ENCODE measurements at places on chromosomes 7 and 10. TPM values are rescaled to one million over a fixed set of nuclear protein-coding genes. Genes with fewer than 3 reads are reported as not detected.

GRCh38 chr10:102230861-102231356, 4.8 kb downstream of the ELOVL3 start:
- H3K27ac ChIP-seq, result no peak overlapping the region
- peaks cover 60% of the 10 kb centered on the region for H3K27me3 ChIP-seq
- H3K4me3 ChIP-seq, result peak overlapping the region; percentile 15
- no peak for DNase-seq
- H3K4me1 ChIP-seq, result peaks cover 11% of the 10 kb centered on the region

GRCh38 chr7:37061849-37062559, 337.7 kb upstream of the AOAH start:
- H3K4me1 ChIP-seq, result no peaks in the 10 kb centered on the region
- no peak for DNase-seq

GRCh38 chr7:123580406-123581161, 21.0 kb upstream of the ASB15 start:
- no peaks in the 10 kb centered on the region for H3K4me1 ChIP-seq
- DNase-seq, result peak; percentile 52
- peak overlapping the region; percentile 21 for H3K27ac ChIP-seq
- no peak overlapping the region for H3K4me3 ChIP-seq

The TMEM139 gene
- total RNA-seq, result 12.2 TPM

- peak overlapping the region; percentile 26 for H3K4me3 ChIP-seq
- H3K27me3 ChIP-seq, result peaks cover 45% of the 10 kb centered on the region
- peak; percentile 21 for DNase-seq
- H3K27ac ChIP-seq, result no peak overlapping the region
- H3K4me1 ChIP-seq, result peaks cover 26% of the 10 kb centered on the region
Observed at GRCh38 chr7:24981171-24981951, 1.4 kb upstream of the OSBPL3 start.

The MPP7 gene
- 37.2 TPM for total RNA-seq

DNA sequence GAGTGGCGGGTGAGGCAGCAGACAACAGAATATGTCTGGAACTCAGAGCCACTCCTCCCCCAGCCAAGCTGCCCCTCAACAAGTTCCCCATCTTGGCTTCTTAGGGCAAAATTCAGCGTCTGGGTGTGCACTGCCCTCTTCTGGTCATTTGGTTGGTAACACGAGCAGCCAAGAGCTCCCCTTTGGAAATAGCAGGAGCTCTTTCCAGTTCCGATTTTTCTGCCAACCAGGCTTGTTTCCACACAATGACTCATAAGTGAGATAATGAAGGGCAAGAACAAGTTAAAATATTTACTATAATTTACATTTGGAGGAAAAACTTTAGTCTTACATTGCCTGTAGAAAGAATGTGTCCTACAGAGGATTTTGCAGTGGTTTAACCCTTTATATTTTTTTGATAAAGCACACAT, 70.5 kb downstream of the ADCYAP1R1 start:
- H3K36me3 ChIP-seq, result no peaks in the 10 kb centered on the region
- no peaks in the 10 kb centered on the region for H3K27me3 ChIP-seq
- peak; percentile 91 for DNase-seq
- no peaks in the 10 kb centered on the region for H3K4me1 ChIP-seq
- no peak overlapping the region for H3K4me3 ChIP-seq

GRCh38 chr10:102102421-102102820, 17.7 kb downstream of the LDB1 start:
- DNase-seq, result no peak
- no peak overlapping the region for H3K27ac ChIP-seq
- H3K4me3 ChIP-seq, result no peak overlapping the region
- H3K36me3 ChIP-seq, result peaks cover 11% of the 10 kb centered on the region
- H3K4me1 ChIP-seq, result no peaks in the 10 kb centered on the region
- no peaks in the 10 kb centered on the region for H3K27me3 ChIP-seq

The NCOA4 gene
- total RNA-seq, result 123 TPM

GRCh38 chr7:25014756-25015155, 34.8 kb upstream of the OSBPL3 start:
- H3K27me3 ChIP-seq, result no peaks in the 10 kb centered on the region
- DNase-seq, result no peak
- no peak overlapping the region for H3K4me3 ChIP-seq
- no peak overlapping the region for H3K27ac ChIP-seq

The ATG9B gene
- 1.1 TPM for total RNA-seq

The LOXL4 gene
- 3.3 TPM for total RNA-seq

DNA sequence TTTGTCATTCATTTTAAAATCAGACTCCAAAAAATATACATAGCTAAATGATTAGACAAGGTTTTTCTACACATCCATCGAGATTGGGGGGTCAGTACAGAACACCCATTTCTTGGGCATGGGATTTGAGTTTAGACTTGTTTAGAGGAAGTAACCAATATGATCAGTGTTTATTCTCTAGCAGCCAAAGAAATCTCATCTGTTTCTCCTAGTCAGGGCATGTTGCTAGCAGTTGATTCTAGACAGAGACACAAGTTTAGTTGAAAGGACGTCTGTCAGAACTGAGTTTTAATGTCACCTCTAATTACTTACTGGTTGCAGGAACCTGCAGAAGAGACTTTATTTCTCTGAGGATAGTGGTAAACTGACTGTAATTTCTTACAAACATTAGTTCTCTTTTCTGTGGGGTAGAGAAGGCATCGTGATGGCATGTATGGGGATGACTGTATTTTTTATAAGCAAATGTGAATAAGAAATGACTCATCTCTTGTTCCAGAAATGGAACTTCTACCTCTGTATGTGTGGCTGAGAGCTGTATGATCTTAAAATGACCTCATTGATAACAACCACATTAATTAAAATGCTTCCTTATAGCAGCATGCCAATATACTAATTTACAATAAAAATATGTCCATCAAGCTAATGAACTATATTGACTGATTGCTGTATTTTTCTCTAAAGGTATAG, 30.6 kb upstream of the RHOBTB1 start:
- no peak overlapping the region for H3K27ac ChIP-seq
- no peak overlapping the region for H3K4me3 ChIP-seq
- no peaks in the 10 kb centered on the region for H3K27me3 ChIP-seq
- no peaks in the 10 kb centered on the region for H3K36me3 ChIP-seq
- peak; percentile 18 for DNase-seq
- no peaks in the 10 kb centered on the region for H3K4me1 ChIP-seq

The CRYGN gene
- total RNA-seq, result 0.28 TPM

DNA sequence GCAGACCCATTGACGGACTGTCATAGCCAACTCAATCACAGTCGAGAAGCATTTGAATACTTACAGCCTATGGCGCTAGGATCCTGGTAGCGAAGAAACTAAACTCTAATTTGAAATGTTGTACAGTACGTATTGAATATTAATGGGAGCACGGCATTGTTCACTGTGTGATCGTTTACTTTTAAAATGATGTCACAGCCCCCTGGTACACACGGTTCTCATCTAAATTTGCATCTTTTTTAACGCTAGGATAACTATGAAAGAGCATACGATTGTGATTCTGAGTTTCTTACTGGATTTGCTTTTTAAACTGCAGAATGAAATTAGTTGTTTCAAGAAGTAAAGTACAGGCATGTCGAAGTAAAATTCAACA, 895 bp upstream of the NAPEPLD start:
- peak overlapping the region; percentile 71 for H3K4me3 ChIP-seq
- H3K4me1 ChIP-seq, result peaks cover 7% of the 10 kb centered on the region
- H3K27ac ChIP-seq, result peak overlapping the region; percentile 100
- no peak for DNase-seq
- no peaks in the 10 kb centered on the region for H3K36me3 ChIP-seq

DNA sequence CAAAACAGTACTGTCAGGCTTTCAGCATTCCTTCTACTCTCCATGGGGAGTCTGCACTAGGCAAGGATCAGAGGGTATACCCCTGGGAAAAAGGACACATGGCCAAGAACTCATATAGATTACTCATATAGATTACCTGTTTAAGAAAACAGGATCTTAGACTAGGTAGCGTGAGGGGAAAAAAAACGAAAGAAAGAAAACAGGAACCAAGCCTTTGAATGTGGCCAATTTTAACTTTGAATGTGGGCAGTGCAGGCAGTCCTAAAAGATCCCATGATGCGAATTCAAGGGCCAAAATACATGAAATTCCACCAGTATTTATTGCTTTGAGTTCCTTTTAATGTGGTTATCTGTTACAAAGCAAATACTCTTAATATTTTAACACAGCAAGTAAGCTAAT, 108.6 kb upstream of the TAC1 start:
- no peaks in the 10 kb centered on the region for H3K27me3 ChIP-seq
- H3K36me3 ChIP-seq, result no peaks in the 10 kb centered on the region
- no peak overlapping the region for H3K4me3 ChIP-seq

The CRHR2 gene
- 0.20 TPM for total RNA-seq

The CPA5 gene
- not detected for total RNA-seq

GRCh38 chr10:98295401-98295811, 27.4 kb upstream of the LOXL4 start:
- no peak for DNase-seq
- no peak overlapping the region for H3K27ac ChIP-seq
- no peaks in the 10 kb centered on the region for H3K27me3 ChIP-seq
- H3K36me3 ChIP-seq, result no peaks in the 10 kb centered on the region
- no peak overlapping the region for H3K4me3 ChIP-seq

GRCh38 chr7:98669329-98670000, 52.4 kb downstream of the NPTX2 start:
- no peaks in the 10 kb centered on the region for H3K27me3 ChIP-seq
- H3K4me3 ChIP-seq, result no peak overlapping the region
- no peaks in the 10 kb centered on the region for H3K4me1 ChIP-seq
- no peaks in the 10 kb centered on the region for H3K36me3 ChIP-seq
- DNase-seq, result no peak

GRCh38 chr10:59561477-59562121, 148.1 kb downstream of the SLC16A9 start:
- no peak overlapping the region for H3K27ac ChIP-seq
- DNase-seq, result peak; percentile 29
- H3K36me3 ChIP-seq, result no peaks in the 10 kb centered on the region

DNA sequence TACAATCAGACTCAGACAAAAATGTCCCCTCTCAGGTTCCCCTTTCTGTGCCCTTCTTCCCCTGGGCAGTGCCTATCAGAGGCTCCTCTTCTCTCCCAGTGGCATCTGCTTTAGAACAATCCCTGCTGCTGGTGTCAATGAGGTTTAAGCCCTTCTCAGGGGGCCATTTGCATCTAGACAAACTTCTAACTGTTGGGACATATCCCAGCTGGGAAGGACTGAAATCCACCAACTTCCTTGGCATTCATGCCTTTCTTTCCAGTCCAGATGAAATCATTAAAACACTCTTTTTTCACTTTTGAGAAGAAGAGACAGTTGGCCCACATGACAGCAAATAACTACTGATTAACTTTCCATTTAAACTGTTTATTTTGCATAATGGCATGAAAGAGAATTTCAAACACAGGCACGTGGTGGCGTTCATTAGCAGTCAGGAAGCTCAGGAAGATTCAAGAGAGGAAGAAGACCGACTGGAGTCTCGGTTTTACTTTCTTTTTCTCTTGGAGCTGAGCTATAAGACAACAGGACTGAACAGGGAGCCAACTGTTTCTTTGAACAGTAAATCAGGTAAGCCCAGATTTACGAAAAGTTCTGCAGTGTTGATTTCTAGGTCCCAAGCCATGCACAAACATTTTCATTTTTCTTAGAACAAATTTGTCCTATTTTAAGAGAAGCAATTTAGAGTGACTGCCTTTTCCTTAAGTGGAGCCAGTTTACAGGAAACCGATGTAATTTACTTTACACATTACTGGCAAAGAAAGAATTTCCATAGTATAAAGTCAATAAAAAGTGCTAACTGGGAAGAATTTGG, at the start of gene GIMAP2:
Gene GIMAP2, plus strand, starts transcription at position 488 of the 811 bp plus-strand sequence. CDS start 1,354 bp downstream, outside the sequence.
- DNase-seq, result peak; percentile 45
- H3K27me3 ChIP-seq, result no peaks in the 10 kb centered on the region
- peaks cover 10% of the 10 kb centered on the region for H3K4me1 ChIP-seq
- peaks cover 3% of the 10 kb centered on the region for H3K36me3 ChIP-seq
- peak within 1 kb of the TSS; percentile 81 for H3K27ac ChIP-seq

DNA sequence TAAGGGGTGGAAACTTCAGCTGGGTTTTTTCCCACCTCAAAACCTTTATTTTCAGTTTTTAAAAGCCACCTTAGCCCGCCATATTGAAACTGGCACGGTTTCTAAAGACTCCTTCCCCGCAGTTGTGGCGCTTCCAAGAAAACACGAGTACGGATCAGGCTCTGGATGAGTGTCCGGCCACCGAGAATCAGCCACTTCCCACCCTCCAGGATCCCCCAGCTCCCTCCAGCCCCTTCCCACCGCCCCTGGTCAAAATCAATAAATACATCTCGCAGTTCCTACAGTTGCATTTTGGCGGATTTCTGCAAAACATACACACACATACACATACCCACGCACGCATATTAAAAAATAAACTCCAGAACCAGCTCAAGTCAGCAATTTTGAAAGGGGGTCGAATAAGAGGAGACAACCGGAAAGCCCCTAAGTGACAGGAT, 1.1 kb downstream of the SFMBT2 start:
- H3K4me3 ChIP-seq, result peak overlapping the region; percentile 32
- peaks cover 59% of the 10 kb centered on the region for H3K27me3 ChIP-seq
- H3K27ac ChIP-seq, result no peak overlapping the region
- H3K4me1 ChIP-seq, result no peaks in the 10 kb centered on the region
- DNase-seq, result peak; percentile 42

- no peak overlapping the region for H3K4me3 ChIP-seq
- H3K4me1 ChIP-seq, result no peaks in the 10 kb centered on the region
- no peak for DNase-seq
- no peaks in the 10 kb centered on the region for H3K27me3 ChIP-seq
Observed at GRCh38 chr10:120946497-120946896, 95.3 kb downstream of the WDR11 start.

- no peaks in the 10 kb centered on the region for H3K27me3 ChIP-seq
- H3K27ac ChIP-seq, result no peak overlapping the region
- H3K4me3 ChIP-seq, result no peak overlapping the region
Observed at GRCh38 chr10:103507235-103508191, 14.0 kb downstream of the NEURL1 start.

DNA sequence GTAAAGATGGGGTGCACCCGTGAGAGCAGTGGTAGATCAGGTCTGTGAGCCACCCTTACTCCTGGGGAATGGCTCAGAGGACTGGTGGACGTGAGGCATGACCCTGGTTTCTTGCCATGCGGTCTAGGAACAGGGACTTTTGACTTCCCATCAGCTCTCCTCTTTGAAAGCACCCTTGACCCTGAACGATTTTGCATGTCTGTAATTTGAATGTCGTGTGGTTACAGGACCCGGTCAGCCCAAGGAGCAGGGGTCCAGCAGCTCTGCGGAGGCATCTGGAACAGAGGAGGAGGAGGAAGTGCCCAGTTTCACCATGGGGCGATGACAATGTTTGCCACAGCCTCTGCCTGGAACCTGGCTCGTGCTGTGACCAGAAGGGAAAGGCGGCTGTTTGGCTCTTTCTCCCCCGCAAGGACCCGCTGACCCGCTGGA, 8.6 kb upstream of the ORAI2 start:
- H3K27me3 ChIP-seq, result no peaks in the 10 kb centered on the region
- H3K27ac ChIP-seq, result peak overlapping the region; percentile 75
- peaks cover 15% of the 10 kb centered on the region for H3K36me3 ChIP-seq
- no peak for DNase-seq

- H3K27me3 ChIP-seq, result no peaks in the 10 kb centered on the region
- DNase-seq, result no peak
- no peaks in the 10 kb centered on the region for H3K4me1 ChIP-seq
- no peak overlapping the region for H3K27ac ChIP-seq
- H3K4me3 ChIP-seq, result no peak overlapping the region
Observed at GRCh38 chr10:19178675-19179074, 130.1 kb downstream of the MALRD1 start.

GRCh38 chr7:139602143-139602722, 78.7 kb downstream of the CLEC2L start:
- H3K4me3 ChIP-seq, result no peak overlapping the region
- DNase-seq, result peak; percentile 51
- H3K36me3 ChIP-seq, result peaks cover 36% of the 10 kb centered on the region
- H3K4me1 ChIP-seq, result no peaks in the 10 kb centered on the region
- no peaks in the 10 kb centered on the region for H3K27me3 ChIP-seq

- no peaks in the 10 kb centered on the region for H3K36me3 ChIP-seq
- no peaks in the 10 kb centered on the region for H3K27me3 ChIP-seq
- DNase-seq, result no peak
- peaks cover 3% of the 10 kb centered on the region for H3K4me1 ChIP-seq
Observed at GRCh38 chr7:77466450-77466849, 50.3 kb upstream of the GSAP start.

All from lung (tissue), 17 donors.